Femur (tissue), 1 donor: ENCODE measurements at places on chromosomes 1 and 21.

- DNase-seq: no peak
These were observed 2.9 kb downstream of the TATDN3 start for GRCh38 chr1:212794561-212795014.

DNA sequence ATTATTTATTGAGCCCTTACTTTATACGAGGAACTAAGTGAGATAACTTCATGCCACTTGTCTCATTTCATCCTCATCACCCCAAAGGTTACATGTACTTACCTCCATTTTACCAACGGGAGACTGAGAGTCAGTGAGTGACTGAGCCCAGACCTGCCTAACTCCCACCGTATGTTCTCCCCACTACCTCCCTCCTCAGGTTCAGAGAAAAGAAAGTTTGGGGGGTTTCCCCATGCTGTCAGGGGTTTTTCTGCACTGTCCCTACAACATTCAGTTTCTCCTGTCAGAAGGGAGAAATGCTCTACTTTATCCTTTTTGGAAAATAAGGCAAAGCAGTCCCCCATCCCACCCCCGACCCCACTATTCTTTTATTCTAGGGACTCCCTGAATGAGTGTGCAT is 32.9 kb downstream of the FAM78B start:
- no peak for DNase-seq

- DNase-seq: no peak
These were observed 8.7 kb downstream of the KHDC4 start for GRCh38 chr1:155925506-155925905.

DNA sequence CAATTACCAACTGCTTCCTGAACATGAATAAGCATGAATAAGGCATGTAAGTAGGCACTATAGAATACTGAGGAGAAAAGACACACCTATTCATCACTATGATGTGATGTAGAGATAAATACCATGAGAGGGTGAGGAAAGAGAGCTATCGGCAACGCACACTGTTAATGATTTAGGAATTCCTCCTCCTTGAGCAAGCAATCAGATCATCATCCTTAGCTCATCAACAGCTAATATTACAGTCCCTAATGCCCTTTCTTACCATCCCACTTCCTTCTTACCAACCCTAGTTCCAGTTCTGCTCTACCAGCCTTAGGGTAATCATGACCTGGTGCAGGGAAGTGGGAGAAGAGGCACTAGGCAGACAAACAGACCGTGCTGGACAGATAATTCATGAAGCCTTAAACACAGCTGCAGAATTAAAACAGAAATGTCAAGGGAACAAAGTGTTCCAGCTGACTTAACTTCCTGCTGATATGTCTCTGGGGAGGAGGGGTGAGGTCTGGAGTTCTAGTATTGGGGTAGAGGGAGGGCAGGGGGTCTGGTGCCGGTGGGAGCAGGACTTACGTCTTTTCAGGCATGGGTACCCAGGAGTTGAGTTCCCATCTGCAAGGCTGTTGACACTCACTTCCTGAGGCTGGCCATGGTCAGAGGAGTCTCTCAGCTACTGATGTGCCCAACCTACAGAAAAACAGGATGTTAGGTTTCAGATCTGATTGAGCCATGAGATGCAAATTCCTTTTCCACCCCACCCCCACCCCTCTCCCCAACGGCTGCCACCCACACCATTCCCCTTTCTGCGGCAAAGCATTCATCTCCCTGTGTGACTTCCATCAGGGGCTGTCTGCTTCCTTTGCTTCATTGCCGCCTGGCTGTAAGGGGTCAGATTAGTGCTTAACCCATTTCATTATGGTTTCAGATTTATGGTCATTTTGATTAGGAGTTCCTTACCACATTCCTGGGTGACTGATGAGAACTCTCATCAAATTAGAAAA is 12.6 kb upstream of the RCSD1 start:
- peak; percentile 63 for DNase-seq

- no peak for DNase-seq
These were observed 42.4 kb downstream of the GFI1 start for GRCh38 chr1:92444351-92444750.

DNA sequence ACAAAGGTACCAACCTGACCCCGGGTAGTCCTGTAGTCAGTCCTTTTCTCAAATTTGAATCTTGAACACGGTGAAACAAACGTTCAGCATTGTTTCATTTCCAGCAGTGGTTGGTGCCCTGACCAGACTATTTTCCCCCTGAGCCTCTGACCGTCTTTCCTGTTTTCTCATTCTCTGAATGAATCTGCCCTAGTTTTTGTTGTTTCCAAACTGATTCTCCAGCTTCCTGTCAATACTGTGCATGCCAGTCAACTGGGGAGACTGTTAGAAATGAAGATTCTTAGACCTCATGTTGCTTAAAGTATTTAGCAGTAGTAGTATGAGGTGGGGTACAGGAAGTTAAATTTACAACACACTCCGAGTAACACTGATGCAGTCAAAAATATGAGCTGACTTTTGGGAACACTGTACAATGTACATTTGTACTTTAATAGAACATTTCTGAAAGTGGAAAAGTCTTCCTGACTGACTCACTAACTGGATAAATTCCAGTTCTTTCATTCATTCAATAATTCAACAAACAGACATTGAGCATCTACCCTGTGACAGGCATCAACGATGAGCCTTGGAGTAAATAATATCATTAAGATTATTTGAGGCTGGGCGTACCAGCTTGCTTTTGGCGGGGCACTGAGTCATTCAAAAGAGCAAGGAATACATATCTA is 26.0 kb upstream of the ZRANB2 start:
- no peak for DNase-seq

DNA sequence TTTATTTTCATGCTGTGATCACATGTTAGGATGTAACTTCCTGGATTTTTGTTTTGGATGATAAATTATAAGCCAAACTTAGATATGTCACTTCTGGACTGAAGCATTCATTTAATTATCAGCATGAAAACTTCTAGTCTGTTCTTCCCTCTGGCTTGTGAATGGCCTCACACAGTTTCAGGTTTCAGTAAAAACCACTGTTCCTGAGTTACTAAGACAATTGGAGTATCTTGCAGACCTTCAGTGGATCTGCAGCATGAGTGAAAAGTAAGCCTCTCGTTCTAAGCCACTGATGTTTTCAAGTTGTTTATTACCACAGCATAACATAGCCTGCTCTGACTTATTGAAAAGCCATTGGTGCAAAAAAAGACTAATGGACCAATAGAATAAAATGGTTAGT is 55.3 kb upstream of the RGS21 start:
- no peak for DNase-seq

GRCh38 chr1:89633248-89633799 is 404 bp downstream of the LRRC8C start:
- peak; percentile 73 for DNase-seq

- no peak for DNase-seq
These were observed 8.3 kb downstream of the DISP3 start for GRCh38 chr1:11487196-11487751.

- peak; percentile 91 for DNase-seq
These were observed at the start of gene CGN for GRCh38 chr1:151510957-151511635. Gene CGN (plus strand): TSS chr1:151511387. CDS start chr1:151518520, 7,133 bp downstream.

DNA sequence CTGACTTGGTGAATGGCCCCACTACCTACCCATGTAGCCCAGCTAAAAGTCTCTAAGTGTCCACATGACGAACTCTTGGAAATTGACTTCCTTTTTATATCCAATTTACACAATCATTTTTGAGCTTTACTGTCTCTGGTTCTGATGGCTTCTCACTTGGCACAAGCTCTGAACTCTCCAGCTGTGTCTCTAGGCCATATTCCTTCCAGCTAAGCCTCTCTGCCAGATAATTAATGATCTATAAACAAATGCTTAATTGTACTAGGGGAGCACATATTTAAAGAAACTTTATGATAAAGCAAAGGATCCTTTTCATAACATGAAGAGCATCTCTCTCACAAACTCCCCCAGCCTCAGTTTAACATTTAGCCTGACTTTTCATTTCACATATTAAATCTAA is 16.3 kb upstream of the BEND5 start:
- no peak for DNase-seq

- no peak for DNase-seq
These were observed 192.3 kb downstream of the ZNF326 start for GRCh38 chr1:90187323-90187585.

- DNase-seq: no peak
These were observed 1.4 kb upstream of the RGS2 start for GRCh38 chr1:192807211-192808162.

GRCh38 chr1:24986372-24986965 is 56.4 kb upstream of the RUNX3 start:
- peak; percentile 90 for DNase-seq

- DNase-seq: no peak
These were observed 10.4 kb downstream of the MYOG start for GRCh38 chr1:203075236-203076030.

DNA sequence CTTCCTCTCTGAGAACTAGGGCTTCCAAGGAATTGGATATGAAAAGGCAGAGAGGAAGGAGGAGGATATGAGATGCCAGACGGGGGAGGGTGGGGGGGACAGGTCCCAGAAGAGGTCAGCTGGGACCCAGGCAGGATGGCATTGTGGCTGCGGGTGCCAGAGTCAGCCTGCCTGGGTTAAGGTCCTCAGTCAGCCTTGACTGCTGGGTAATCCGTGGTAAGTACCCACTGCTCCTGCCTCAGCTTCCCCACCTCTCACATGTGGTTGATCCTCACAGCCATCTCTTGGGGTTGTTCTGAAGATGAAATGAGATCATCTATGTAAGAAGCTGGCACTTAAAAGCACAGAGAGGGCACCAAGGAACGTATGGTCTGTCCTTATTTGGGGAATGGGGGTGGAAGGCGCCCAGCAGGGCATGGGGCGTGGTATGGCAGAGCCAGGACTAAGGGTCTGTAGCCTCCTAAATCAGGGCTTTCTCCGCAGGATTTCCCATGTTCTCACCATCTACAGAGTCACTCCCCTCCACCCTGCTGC is 23.8 kb downstream of the ELF3 start:
- no peak for DNase-seq

DNA sequence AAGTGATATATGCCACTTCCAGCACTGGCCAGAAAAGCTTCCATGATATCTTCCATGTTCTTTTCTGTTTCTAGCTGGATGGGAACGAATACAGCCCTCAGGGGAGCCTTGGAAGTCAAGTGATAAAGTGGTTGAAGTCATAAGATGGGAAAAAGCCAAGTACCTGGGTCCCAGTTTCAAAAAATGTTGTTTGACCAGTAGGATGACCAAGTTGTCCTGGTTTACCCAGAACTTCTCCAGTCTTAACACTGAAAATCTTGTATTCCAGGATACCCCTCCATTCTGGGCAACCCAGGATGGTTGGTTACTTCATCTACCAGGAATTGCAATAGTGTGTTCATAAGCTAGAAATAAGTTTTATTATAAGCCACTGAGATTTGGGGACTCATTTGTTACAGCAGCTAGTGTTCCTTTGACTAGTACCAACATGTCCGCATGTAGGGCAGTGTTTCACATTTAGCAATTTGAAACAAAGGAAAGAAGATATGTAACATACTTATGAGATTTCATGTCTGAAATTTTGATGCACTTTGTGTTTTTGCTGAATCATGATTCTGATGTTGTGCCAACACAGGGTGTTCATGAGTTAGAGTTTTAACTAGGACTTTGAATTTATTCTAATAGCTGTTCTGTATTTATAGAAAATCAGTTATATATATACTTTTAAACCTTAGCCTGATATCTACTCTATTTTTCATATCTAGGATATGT is 139.9 kb downstream of the TPR start:
- DNase-seq: no peak

- DNase-seq: no peak
These were observed 3.2 kb downstream of the BTF3L4 start for GRCh38 chr1:52059321-52059720.

DNA sequence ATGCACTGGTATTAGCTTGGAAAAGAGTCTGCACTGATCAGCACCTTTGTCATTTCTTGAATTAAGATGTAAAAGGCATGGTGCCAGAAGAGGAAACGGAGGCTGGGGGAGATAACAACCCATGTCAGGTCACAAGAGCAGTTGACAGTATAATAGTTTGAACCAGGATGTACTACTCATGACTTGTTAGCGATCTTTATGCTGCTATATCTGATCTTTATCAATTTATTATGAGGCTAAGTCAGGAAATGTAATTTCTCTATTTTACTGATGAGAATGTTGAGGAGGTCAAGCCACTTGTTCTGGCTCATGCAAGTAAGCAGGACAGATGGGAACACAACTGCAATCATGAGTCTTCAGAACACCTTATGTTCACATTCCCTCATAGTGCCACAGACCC is 41.4 kb downstream of the RGS5 start:
- DNase-seq: no peak

GRCh38 chr1:65605621-65606020 is 185.2 kb downstream of the LEPR start:
- DNase-seq: no peak

DNA sequence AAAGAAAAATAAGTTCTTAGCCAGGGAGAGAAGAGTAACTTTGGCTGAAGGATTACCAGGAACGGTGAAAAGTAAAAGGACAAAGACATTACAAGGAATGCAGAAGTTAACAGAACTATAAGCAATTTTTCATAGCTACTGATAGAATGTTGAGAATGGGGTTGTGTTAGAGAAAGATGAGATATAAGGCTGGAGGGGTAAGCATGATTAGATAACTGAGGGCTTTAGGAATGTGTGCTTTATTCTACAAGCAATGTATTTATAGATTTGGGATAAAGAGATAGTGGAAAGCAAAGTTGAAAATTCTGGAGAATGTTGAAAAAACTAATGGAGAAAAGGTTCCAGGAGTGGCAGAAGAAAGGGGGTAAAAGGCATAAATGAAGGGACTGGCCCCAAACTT is 65.4 kb upstream of the PTCH2 start:
- no peak for DNase-seq

- no peak for DNase-seq
These were observed 88.0 kb upstream of the PLXNA2 start for GRCh38 chr1:208332036-208332773.

- DNase-seq: no peak
These were observed 1017.9 kb downstream of the ADGRL2 start for GRCh38 chr1:82818586-82818985.

DNA sequence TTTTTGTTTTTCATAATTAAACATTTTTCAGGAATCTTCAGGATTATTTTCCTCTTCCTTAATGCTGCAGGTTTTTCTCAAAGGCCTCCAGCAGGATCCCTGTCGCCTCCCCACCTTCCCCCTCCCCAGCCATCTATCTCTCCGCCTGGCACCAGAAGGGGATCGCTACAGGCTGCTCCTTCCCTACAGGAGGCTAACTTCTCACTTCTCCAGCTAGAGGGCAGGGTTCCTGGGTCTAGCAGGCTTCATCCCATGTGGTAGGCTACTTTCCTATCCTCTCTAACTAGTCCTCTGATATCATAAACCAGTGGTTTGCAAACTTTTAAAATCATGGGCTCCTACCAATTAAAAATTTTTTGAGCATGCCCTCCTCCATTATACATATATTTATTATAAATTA is 104.1 kb downstream of the KCNN3 start:
- DNase-seq: no peak

- no peak for DNase-seq
These were observed 10.8 kb upstream of the TIAM1 start for GRCh38 chr21:31354604-31355443.
